Left ventricle myocardium superior (tissue), 1 donor: ENCODE measurements at places on chromosomes 2 and 18. TPM values are rescaled to one million over a fixed set of nuclear protein-coding genes. Genes with fewer than 3 reads are reported as not detected.

The CFAP221 gene
- total RNA-seq = 0.79 TPM

The MYO5B gene
- 1.1 TPM for total RNA-seq

GRCh38 chr2:236166796-236167296 is 1.3 kb downstream of the GBX2 start:
- no peak for DNase-seq

The CHRND gene
- total RNA-seq = not detected

DNA sequence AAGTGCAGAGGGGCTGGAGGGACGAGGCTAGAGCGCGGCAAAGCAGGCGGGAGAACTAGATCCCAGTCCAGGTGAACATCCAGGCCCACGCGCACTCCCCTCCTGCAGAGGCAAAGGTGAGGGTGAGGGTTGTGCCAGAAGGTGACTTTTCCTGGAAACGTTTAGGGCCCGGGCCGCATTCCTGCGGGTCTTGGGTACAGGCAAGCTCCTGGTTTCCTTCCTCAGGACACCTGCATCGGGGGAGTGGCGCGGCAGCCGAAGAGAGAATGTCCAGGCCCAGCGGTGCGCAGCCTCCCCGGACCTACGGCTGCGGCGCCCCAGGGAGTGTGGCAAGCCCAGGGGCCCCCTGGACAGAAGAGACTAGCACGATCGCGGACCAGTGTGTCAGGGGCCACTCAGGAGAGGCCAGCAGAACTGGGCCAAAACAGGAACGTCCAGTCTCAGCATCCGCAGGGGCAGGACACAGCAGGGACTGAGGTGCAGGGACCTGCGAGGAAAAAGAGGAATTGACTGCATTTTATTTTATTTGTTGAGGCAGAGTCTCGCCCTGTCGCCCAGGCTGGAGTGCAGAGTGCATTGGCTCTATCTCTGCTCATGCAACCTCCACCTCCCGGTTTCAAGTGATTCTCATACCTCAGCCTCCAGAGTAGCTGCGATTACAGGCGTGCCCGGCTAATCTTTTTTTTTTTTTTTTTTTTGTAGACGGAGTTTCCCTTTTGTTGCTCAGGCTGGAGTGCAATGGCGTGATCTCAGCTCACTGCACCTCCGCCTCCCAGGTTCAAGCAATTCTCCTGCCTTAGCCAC is 8.7 kb upstream of the IMPA2 start:
- DNase-seq = no peak

GRCh38 chr2:1995584-1995983 is 251.3 kb upstream of the PXDN start:
- DNase-seq = no peak

DNA sequence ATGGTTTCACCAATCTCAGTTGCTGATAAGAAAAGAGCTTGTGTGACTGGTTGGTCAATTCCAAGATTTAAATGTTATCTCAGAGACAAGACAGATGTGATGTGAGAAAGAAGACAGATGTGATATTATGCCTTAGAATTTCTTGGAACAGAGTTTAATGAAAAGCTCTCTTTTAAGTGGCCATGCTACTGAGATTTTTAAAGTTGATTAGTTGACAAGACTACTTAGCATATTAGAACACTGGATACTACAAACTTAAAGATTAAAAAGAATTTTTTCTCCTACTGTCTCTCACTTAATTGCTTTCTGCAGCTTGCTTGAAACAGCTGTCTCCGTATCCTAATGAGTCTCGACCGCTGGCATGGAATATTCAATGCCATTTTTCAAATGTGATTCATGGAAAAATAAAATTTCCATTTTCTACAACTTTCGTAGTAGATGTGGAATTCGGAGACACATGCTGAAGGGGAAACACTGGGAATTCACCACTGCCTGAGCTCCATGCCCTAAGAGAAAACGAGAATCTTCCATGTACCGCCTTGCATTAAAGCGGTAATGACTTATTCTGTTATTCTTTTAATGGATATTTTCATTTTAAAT is 634.2 kb upstream of the SETBP1 start:
- no peak for DNase-seq

DNA sequence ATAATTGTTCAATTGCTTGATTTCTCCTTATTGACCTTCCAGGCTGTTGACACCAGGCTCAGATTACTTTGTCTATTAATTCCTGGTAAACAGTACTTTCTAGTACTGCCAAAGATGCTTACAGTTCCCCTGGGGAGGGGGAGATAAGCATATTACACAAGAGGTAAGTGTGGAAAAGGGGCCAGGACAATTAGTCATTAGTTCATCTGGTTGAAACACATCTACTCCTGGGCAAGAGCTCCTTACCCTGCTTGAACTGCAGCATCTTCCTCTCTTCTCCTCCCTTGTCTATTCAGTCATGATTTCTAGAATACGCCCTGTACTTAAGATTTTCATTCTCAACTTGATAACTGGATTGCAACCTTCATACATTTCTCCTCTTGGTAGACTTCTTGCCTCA is 10.4 kb upstream of the SPATS2L start:
- DNase-seq = no peak

- DNase-seq = no peak
Observed at GRCh38 chr2:141438536-141438935, 692.3 kb downstream of the LRP1B start.

GRCh38 chr2:40457366-40457765 is 5.5 kb upstream of the SLC8A1 start:
- no peak for DNase-seq

The ARHGEF4 gene
- 3.8 TPM for total RNA-seq

GRCh38 chr2:109343460-109343859 is 214.5 kb downstream of the SH3RF3 start:
- no peak for DNase-seq

The MBD1 gene
- total RNA-seq = 58.5 TPM

- DNase-seq = no peak
Observed at GRCh38 chr2:122627388-122627787, 871.9 kb downstream of the TSN start.

The LTBP1 gene
- 72.5 TPM for total RNA-seq

DNA sequence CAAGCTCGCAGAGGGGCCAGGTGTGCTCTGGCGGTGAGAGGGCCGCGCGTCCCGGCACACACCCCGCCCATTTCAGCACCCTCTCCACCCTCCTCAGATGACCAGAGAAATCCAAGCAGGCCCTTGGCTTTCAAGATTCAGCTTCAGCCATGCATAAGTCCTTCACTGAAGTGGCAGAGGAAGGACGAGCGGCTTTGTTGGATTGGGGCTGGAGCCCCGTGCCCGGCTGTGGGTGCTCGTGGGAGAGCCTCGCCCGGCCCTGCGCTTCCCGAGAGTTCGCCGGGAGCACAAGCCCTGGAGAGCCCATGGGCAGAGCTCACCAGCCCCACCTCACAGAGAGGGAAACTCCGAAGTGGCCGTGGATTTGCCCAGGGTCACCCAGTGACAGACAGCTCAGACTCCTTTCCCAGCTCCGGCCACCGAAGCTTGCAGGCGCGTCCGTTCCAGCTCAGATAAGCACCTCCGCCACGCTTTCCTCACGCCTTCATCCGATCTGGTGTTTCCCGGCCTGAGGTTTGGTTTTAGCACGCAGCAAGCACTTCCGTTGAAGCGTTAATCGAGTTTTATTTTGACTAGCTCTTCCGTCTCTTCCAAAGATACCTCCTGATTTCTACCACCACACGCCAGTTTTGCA is 45.6 kb upstream of the MTCL1 start:
- DNase-seq = no peak

GRCh38 chr2:54083021-54083420 is 32.4 kb upstream of the ACYP2 start:
- DNase-seq = no peak

DNA sequence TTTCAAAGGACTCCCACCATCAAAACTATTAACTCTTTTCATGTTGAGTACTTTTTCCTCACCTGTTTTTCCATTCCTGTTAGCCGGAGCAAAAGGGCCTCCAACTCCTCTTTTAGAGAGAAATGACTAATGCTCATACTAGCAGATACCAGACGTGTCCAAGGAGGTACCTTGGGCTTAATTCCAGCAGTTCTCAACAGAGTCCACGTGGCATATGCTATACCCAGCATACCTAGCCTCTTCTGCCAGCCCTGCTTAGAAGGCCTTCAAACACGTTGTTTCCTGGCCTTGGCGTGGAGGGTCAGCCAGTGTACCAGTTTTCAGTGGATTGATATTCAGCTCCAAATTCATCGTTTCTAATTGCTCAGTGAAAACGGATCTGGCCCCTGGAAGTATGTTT is 123.9 kb downstream of the MGAT5 start:
- DNase-seq = no peak

GRCh38 chr2:112293636-112294401 is 18.4 kb downstream of the ZC3H6 start:
- DNase-seq = no peak

The GAL3ST2 gene
- not detected for total RNA-seq

The CXCR4 gene
- 3.6 TPM for total RNA-seq

The ITPRIPL1 gene
- 1.3 TPM for total RNA-seq

The DHRS9 gene
- total RNA-seq = 0.74 TPM

- DNase-seq = no peak
Observed at GRCh38 chr2:70261501-70261900, 3.6 kb downstream of the PCYOX1 start.

GRCh38 chr2:72128059-72128842 is 19.4 kb downstream of the CYP26B1 start:
- DNase-seq = no peak

The RAB11FIP5 gene
- total RNA-seq = 19.4 TPM

DNA sequence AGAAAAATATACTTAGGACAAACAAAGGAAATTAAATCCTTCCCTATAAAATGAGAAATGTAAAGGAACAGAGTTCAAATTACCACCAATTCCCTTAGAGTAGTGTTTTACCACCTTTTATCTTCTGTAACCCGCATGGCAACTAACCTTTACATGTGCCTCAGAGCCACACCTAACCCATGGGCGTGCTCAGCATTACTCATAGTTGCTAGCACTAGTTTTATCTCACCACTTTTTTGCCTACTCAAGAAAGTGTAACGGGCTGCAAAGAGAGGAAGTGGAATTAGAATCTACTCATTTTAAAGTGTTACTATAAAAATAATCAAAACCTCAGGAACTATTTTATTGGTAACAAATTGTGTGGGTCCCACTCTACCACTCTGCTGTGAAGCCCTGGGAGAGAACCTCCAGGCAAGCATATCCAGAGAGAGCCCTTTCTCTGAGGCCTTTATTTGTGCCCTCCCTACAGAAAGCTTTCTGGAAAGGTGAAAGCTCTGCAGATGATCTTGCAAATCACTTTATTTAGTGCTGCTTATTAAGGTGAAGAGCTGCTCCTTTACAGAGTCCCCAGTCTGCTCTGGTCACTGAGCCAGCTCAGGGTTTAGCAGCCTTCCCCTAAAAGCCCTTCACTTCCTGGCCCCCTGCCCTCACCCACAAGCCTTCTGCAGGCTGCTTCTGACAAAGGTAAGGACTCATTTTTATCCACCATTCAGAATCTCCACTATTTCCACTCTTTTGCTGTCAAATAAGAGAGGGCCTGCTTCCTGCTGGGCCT is 98.8 kb downstream of the TRABD2A start:
- DNase-seq = no peak

DNA sequence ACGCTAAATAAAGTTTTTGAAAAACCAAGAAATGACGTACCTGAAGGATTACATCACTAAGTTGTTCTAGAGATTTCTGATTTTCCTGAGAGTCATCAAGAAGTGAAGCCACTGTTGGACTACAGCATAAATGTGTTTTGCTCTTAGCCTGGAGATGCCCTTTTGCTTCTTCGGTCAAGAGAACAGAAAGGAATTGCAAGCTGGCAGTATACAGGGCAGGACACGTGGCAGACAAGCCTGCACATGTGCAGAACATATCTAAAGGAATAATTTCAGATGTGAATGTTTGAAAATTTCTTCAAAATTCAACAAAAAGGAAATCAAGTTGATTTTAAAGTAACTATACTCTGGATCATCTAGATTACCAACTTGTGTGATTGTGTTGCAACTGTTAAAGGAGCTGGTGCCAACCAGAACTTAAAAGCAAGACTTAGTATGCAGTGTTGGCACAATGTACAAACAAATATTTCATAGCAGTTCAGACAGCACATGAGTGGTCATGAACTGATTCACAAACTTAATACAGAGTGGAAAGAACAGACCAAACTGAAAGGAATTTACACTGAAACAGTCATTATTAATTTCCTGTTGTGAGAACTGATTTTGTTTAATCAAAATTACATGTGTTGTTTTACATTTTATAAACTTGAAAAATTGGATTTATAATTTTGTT is 100.4 kb upstream of the CD226 start:
- DNase-seq = peak; percentile 33

The TRABD2A gene
- 0.62 TPM for total RNA-seq
